Stimulated activated CD4-positive, alpha-beta T cell treated with anti-CD3 and anti-CD28 coated beads, Interleukin-1b, Interleukin-23, amount 100 ng/mL, for 1 hour (primary cell): ENCODE measurements at places on chromosomes 5 and 9.
A peak's percentile ranks its signal among the peaks of the same experiment; 100 is the strongest.

- no peak for DNase-seq
These were observed 49.1 kb downstream of the CAVIN4 start for GRCh38 chr9:100626949-100627348.

DNA sequence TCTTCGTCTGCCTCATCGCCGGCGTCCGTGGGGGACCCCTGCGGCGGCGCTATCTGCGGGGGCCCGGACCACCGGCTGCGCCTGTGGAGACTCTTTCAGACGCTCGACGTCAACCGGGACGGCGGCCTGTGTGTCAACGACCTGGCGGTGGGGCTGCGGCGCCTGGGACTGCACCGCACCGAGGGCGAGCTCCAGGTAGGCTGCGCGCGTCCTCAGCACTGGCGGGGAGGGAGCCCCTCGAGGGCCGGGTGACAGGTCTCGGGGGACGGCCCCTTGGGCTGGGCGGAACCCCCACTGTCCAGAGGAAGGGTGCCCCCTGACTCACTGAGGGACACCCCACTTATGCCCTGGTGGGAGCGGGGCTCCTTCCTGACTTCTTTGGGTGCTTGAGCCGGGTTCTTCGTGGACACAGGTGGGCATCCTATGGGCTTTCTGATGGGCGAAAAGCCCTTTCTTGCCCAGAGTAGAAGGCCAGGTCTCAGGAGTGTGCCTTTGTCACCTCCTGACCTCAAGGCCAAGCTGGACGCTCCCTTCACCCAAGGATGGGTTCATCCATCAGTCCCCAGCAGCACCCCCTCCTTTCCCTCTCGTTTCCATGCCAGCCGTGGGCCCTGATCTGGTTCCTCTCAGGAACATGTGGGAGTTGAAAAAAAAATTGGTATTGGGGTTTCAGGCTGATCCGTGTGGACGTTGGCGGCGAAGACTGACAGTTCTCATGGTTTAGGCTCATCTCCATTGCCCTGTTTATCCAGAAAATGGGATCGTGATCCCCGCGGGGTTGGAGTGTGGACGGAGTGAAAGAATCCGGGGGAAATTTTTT, 564 bp downstream of the SLC25A25 start:
- peak; percentile 17 for DNase-seq

DNA sequence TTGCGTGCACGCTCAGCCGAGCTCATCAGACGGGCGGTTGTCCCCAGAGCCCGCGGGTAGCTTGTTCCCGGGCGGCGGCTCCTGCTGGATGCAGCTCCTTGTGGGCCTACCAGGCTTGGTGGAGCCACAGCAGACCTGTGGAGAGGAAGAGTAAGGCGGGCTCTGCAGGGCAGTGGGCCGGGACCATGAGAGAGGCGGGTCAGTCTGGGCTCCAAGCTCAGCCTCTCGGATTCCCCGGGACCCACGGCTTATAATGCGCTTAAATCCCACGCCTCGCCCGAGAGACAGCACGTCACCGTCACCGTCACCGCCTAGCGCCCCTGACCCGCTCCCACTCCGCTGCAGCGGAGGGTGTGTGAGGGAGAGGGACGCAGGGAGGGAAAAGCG, 1.9 kb upstream of the ANKRD18A start:
- DNase-seq = no peak

DNA sequence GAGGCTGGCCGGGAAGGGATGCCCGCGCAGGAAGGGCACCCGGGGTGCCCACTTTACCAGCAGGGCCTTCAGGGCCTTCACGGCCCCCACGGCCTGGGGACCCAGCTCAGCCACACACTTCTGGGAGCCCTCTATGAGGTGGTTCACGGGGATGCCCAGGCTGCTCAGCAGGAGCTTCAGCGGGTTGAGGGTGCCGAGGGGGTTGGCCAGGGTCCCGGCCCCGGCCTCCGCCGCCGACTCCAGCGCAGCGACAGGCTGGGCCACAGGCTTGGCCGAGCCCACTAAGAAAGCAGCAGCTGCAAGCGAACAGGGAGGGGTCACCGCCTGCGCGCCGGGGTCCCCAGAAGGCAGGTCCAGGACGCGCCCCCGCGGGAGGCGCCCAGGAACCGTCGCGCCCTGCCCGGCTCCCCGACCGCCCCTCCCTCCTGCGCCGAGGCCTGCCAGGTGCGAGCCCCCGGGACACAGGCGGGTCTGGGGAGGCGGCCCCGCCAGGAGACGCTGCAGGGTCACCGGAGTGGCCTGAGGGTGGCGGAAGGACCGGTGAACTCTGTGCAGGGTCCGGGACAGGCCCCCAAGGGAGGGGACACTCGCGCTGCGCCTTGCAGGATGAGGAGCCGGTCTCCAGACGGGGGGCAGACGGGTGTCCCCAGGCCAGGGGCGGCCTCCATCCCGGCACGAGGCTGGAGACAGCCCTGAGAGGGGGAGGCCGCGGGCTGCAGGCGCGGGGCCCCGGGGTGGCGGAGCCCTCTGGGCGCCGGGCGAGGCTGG, 572 bp downstream of the SCGB3A1 start:
- no peak for DNase-seq

GRCh38 chr5:67215519-67216471, 19.2 kb upstream of the CD180 start:
- DNase-seq = peak; percentile 30

GRCh38 chr9:112784020-112784785, 33.6 kb downstream of the SNX30 start:
- no peak for DNase-seq

DNA sequence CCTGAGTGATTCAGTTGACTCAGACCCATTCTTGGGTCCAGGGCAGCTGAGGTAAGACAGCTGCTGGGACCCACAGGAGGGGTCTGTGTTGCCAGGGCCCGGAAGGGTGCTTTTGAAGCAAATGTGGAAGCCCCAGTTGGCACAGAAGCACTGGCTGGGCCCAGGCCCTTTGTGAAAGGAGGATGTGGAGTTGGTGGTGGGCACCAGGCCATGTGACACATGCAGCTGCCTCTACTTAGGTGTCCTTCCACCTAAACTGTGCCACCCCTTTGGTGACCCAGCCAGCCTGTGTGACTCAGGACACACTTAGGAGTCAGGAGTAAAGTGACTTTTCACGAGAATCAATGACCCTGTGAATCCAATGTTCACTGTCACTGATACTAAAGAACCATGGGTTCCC, 114.3 kb upstream of the SLC25A48 start:
- no peak for DNase-seq

DNA sequence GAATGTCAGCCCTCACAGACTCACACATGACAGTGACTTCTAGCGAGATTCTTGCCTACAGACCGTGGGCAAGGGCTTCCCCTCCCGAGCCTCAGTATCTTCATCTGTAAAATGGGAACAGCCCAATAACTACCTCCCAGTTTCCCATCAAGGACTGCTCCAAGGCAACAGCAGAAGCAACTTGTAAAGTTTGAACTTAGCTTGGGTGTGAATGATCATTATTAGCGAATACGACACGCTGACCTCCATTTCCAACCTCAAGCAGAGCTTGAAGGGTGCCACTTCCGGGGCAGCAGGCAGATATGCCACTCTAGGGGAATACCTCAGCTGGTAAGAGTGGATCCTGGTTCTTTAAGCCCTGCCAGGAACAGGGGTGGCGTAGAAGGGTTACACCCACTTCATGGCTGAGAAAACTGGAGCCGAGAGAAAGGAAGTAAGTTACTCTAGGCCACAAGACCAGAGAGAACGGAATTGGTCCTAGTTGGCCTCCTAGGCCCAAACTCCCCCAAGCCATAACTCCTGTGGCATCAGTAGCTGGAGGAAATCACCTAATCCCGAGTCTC, 2.0 kb downstream of the RNF44 start:
- DNase-seq = no peak

DNA sequence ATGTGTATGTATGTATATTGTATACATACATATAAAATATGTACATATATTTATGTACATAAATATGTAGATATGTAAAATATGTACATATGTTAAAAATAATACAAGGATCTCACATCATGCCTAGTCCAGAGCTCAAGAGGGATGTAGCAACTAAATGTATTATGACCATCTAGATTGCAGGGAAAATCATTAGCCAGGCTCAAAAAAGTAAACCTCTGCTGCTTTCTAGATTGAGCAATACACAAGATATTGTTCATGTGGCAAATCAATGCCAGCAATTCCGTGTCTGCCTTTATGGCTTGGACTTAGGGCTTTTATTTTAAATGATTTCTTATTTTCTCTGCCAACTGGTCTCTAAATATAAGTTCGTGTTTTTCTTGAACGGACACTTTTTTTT, 65.2 kb downstream of the RAI14 start:
- DNase-seq = no peak

DNA sequence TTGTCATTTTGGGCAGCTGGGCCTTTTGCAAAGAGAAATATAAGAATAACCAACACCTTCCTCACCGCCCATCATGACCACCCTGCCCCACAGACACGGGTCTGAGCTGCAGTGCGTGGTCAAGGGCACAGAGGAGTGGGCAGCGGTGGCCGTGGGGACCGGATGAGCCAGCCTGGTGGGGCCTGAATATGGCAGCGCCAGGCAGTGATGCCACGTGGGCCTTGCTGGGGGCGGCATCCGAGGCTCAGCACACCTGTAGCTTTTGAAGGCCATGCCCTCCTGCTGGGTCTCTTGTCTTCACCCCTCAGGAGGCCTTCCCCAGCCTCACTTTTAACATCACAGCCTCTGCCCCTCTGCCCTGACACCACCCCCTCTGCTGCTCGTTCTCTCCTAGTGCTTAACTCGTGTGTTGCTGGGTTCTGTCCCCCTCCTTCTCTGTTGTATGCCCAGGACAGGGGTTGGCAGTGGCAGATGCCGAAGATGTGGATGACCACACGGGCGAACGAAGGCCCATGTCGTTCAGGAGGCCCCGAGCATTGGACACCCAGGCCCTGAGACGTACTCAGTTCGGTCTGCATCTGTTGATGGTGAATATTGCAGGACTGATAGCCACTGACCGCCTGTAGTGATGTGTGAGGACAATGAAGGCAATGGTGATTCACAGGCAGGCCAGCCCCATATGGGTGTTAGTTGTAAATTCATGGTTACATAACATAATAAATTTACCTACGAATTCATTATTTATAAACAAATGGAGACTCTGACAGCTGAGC, 46.0 kb downstream of the AHRR start:
- no peak for DNase-seq

- DNase-seq = no peak
These were observed 6.7 kb downstream of the CCDC187 start for GRCh38 chr9:136297016-136297691.

DNA sequence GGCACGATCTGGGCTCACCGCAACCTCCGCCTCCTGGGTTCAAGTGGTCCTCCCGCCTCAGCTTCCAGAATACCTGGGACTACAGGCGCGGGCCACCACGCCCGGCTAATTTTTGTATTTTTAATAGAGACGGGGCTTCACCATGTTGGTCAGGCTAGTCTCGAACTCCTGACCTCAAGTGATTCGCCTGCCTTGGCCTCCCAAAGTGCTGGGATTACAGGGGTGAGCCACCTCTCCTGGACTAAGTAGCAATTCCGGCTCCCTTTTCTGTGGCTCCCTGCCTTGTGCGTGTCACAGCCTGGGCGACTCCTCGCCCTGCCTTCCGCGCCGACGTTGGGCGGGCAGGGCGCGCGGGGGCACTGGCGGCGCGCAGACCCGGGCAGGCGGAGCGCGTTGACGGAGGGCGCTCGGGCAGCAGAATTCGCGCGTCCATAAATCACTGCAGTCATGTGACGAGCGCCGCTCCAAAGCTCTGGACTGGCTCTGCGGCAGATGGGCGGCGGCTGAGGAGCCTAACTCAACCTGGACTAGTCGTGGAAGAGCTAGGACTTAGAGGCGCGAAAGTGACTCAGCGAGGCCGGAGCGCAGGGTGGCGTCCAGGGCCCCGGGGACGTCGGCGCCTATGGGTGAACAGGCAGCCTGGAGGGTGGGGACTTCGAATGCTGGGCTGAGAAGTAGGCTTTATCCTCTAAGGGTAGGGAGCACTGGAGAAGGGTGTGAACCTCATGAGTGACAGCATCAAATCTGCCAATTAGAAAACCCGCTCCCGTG, 1.4 kb upstream of the CIZ1 start:
- DNase-seq = no peak

DNA sequence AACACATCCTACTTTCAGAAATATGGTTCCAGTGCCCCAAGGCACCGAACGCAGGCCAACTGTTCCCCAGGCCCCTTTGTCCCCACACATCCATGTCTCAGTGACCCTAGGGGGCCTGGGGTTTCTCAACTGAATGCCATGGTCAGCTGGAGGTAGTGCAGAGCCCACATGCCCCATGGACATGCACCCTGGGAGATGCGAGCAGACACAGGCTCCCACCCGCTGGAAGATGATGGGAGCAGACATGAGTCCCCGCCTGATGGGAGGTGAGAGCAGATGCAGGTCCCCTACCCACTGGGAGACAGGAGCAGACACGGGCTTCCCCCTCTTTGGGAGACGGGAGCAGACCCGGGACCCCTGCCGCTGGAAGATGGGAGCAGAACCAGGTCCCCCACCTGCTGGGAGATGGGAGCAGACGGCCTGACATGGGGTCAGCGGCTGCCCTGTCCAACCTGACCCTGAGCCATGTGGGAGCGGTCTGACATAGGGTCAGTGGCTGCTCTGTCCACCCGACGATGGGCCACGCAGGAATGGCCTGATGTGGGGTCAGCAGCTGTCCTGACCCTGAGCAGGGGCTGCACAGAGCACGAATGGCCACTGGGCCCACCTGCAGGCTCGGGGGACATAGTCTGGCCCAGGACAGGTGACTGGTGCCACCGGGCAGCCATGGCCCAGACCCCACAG, 18.4 kb downstream of the ZDHHC11B start:
- no peak for DNase-seq

GRCh38 chr9:111231801-111232580, 98.0 kb downstream of the OR2K2 start:
- no peak for DNase-seq

- no peak for DNase-seq
These were observed 67.5 kb upstream of the PRLR start for GRCh38 chr5:35297755-35298154.

DNA sequence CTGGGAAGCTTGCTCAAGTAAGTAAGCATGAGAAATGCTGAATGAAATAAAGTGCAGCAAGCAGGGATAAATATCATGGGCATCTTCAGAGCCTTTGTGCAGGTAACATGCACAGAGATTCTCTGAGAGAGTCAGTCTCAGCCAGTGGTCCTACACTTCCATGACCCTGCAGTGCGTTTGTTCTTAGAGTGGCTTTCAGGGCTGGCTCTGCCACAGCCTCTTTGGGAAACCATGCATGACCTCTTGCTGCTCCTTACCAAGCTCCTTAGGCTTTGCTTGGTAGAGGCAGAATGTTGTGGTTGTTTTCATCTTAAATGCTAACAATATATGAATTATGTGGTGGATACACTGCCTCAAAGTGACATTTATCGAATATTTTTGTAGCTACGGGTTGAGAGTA, 5.4 kb downstream of the SYK start:
- DNase-seq = no peak

DNA sequence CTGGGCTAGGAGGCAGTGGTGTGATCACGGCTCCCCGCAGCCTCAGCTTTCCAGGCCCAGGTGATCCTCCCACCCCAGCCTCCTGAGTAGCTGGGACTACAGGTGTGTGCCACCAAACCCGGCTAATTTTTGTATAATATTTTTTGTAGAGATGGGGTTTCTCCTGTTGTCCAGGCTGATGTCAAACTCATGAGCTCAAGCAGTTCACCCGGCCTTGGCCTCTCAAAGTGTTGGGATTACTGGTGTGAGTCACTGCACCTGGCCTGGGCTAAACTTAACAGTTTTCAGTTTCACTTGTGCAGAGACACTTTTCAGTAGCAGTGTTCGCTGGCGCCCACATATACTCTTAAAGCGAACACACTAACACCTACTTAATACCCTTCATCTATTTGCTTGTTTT, 205.6 kb upstream of the ZNF608 start:
- DNase-seq = no peak

GRCh38 chr9:36725777-36726356, 153.2 kb downstream of the MELK start:
- no peak for DNase-seq
